Activated CD4-positive, alpha-beta memory T cell treated with anti-CD3 and anti-CD28 coated beads for 36 hours (primary cell): ENCODE measurements at places on chromosomes 6 and 20. TPM values are rescaled to one million over a fixed set of nuclear protein-coding genes. Genes with fewer than 3 reads are reported as not detected.

DNA sequence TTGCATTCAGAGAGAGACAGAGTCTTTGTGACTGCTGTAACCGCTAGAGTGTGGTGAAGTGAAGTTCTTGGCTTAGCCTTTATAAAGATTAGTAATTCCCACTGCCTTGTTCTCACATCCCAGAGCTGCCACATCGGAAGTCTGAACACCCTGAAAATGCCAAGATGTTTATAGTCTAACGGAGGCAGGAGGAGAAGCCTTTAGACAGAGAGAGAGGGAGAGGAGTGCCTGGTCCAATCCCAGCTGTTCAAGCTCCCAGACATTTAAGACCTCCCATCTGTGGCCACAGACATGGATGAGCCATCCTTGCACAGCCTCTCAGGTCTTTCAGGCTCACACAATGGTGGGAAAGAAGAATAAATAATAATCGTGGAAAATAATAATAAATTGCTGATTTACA lies 1422.8 kb upstream of the EYS start:
- H3K4me1 ChIP-seq, result no peaks in the 10 kb centered on the region
- H3K36me3 ChIP-seq, result no peaks in the 10 kb centered on the region
- no peaks in the 10 kb centered on the region for H3K27me3 ChIP-seq
- DNase-seq, result no peak

PDE10A gene
- total RNA-seq, result not detected

TMEM244 gene
- total RNA-seq, result not detected

DNA sequence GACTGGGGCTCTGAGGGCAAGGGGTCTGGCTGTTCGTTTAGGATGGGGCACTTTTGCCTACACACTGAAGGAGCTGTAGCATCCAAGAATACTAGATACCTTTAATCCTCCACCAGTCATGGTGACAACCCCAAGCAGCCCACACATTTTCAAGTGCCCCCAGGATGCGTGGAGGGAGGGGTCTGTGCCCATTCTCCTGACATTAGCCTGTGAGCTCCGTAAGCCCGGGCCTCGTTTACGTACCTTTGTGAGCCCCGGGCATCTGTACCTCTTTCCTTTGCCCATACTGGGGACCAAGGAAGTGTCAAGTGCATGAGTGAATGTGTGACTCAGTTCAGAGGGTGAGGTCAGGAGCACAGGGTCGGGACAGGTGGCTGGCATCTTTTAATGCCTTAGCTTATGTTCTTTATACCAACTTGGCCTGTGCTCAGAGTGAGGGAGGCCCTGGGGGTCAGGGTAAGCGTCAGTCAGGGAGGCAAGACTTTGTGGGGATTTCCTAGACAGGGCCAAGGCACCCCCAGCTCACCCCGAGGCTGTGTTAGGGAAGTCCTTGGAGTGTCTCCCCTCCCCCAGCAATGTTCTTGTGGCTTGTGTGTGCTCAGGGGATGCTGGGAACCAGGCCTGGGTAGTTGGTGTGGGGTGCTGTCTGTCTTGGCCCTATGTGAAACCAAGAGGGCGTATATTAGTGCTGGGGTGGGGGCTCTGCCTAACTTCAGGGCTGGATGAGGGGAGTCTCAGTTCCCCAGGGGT lies 12.9 kb downstream of the VEGFA start:
- H3K36me3 ChIP-seq, result peaks cover 50% of the 10 kb centered on the region
- no peaks in the 10 kb centered on the region for H3K4me1 ChIP-seq
- no peak overlapping the region for H3K27ac ChIP-seq
- no peaks in the 10 kb centered on the region for H3K27me3 ChIP-seq
- no peak overlapping the region for H3K4me3 ChIP-seq

ULBP2 gene
- 0.90 TPM for total RNA-seq

BFSP1 gene
- 0.36 TPM for total RNA-seq

HCRTR2 gene
- total RNA-seq, result not detected

GRCh38 chr20:40582531-40582930 lies 106.5 kb downstream of the MAFB start:
- no peaks in the 10 kb centered on the region for H3K36me3 ChIP-seq
- no peaks in the 10 kb centered on the region for H3K27me3 ChIP-seq
- DNase-seq, result no peak

DNA sequence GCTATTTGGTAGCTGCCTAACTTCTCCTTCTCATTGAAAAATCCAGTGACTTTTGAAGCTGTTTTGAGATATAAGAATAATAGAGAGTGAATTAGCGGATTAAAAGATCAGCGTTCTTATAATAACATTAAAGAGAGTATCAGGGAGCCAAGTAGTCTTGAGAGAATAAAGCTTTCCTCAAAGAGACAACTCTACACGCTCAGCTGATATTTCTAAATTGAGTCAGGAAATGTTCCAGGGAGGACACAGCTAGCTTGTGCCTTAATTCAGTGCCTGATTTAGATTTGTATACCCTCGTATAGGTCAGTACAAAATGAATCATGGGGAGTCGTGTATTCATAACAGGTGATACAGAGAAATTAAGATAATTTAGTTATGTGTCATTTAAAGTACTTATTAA lies 75.1 kb upstream of the QKI start:
- DNase-seq, result no peak
- H3K4me1 ChIP-seq, result no peaks in the 10 kb centered on the region
- H3K4me3 ChIP-seq, result no peak overlapping the region
- H3K36me3 ChIP-seq, result no peaks in the 10 kb centered on the region

ADGRG6 gene
- total RNA-seq, result 0.55 TPM

SMIM13 gene
- 7.2 TPM for total RNA-seq

DNA sequence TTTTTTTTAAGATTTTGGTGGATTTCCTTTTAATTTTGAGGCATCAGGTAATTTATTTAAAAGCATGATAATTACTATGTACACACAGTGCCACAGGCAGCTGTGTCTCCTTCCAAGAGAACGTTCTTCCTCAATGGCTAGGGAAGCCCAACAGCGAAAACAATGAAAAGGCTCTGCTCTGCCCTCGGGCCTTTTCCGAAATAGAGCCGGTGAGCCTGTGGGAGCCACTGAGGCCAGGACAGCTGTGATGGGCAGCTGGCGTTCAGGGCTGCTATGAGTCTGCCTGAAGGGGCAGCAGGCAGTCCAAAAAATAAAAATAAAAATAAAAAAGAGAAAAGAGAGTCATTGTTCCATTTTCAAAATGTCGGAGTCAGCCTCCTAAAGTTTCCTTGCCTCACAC lies 443.8 kb downstream of the KIF16B start:
- H3K4me3 ChIP-seq, result no peak overlapping the region
- no peaks in the 10 kb centered on the region for H3K36me3 ChIP-seq
- H3K27ac ChIP-seq, result no peak overlapping the region
- no peak for DNase-seq

DNA sequence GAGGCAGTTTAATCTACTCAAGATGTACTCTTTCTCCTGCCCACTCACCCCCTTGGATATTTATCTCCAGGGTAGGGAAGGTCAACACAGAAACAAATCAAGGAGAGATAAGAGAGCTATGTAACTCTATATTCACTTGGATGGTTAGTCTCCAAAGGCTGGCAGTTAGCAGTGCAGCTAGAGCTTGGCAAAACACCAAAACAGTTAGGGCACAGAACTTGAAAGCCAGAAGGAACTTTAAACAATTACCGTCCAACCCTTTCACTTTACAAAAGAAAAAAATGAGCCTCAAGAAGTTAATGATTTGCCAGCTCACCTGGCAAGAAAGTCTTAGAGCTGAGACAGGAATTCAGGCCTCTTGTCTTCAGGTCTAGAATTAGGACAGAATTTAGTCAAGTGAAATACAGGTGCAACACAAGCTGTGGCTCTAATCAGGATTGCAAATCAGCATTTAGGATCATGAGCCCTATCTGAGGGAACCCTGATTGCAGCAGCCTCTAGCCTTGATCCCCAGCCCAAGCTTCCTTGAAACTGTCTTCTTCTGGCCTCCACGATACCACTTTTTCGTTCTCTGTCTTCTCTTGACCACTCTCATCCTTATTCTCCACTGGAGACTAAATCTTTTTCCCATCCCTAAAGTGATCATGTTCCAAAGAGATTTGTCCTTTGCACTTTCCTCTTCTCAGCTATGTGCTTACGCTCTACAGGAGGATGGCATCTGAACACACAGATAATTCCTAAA lies 14.9 kb downstream of the NEDD9 start:
- no peak for DNase-seq
- H3K27me3 ChIP-seq, result no peaks in the 10 kb centered on the region
- no peak overlapping the region for H3K4me3 ChIP-seq
- peaks cover 45% of the 10 kb centered on the region for H3K4me1 ChIP-seq
- H3K36me3 ChIP-seq, result peaks cover 43% of the 10 kb centered on the region
- no peak overlapping the region for H3K27ac ChIP-seq

MYCT1 gene
- total RNA-seq, result not detected

- no peaks in the 10 kb centered on the region for H3K36me3 ChIP-seq
- no peak overlapping the region for H3K4me3 ChIP-seq
- no peaks in the 10 kb centered on the region for H3K4me1 ChIP-seq
- H3K27ac ChIP-seq, result no peak overlapping the region
These were observed 867.2 kb downstream of the PHF3 start for GRCh38 chr6:64502801-64503200.

DNA sequence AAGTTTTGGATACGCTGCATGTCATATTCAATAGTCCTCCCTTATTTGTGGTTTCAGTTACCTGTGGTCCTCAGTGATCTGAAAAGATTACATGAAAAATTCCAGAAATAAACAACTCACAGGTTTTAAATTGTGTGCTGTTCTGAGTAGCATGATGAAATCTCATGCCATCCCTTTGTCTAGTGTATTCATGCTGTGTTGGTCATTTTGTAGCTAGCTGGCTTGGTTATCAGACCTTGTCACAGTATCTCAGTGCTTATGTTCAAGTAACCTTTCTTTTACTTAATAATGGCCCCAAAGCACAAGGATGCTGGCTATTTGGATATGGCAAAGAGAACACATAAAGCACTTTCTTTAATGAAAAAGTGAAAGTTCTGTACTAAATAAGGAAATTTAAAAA lies 78.3 kb downstream of the FUT9 start:
- no peak overlapping the region for H3K27ac ChIP-seq
- DNase-seq, result no peak
- no peak overlapping the region for H3K4me3 ChIP-seq
- no peaks in the 10 kb centered on the region for H3K27me3 ChIP-seq
- no peaks in the 10 kb centered on the region for H3K36me3 ChIP-seq

ZSCAN23 gene
- 1.1 TPM for total RNA-seq

SLC16A10 gene
- total RNA-seq, result 3.6 TPM

- H3K4me3 ChIP-seq, result no peak overlapping the region
- DNase-seq, result no peak
- no peaks in the 10 kb centered on the region for H3K27me3 ChIP-seq
- H3K27ac ChIP-seq, result no peak overlapping the region
These were observed 268.8 kb downstream of the ARID1B start for GRCh38 chr6:157045831-157046454.

GRCh38 chr6:55567558-55567957 lies 11.4 kb downstream of the HMGCLL1 start:
- H3K27ac ChIP-seq, result no peak overlapping the region
- H3K27me3 ChIP-seq, result no peaks in the 10 kb centered on the region
- no peak overlapping the region for H3K4me3 ChIP-seq
- H3K36me3 ChIP-seq, result no peaks in the 10 kb centered on the region
- H3K4me1 ChIP-seq, result no peaks in the 10 kb centered on the region

DNA sequence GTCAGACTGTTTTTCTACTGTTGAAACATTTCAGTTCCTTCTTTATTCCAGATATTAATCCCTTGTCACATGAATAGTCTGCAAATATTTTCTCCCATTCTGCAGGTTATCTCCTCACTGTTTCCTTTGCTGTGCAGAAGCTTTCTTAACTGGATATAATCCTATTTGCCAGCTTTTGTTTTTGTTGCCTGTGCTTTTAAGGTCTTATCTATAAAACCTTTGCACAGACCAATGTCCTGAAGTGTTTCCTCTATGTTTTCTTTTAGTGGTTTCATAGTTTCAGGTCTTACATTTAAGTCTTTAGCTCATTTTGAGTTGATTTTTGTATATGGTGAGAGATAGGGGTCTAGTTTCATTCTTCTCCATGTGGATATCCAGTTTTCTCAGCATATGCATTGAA lies 19.2 kb downstream of the NCOA6 start:
- no peak overlapping the region for H3K4me3 ChIP-seq
- DNase-seq, result no peak
- H3K27ac ChIP-seq, result no peak overlapping the region
- H3K27me3 ChIP-seq, result no peaks in the 10 kb centered on the region
- peaks cover 16% of the 10 kb centered on the region for H3K4me1 ChIP-seq
- peaks cover 2% of the 10 kb centered on the region for H3K36me3 ChIP-seq

GRCh38 chr6:4021854-4022695 lies 56.9 kb downstream of the FAM217A start:
- H3K4me3 ChIP-seq, result peak overlapping the region; percentile 85
- no peak for DNase-seq
- H3K4me1 ChIP-seq, result peaks cover 59% of the 10 kb centered on the region
